Upper lobe of right lung (tissue), 1 donor: ENCODE measurements at places on chromosomes 3 and 15.

- DNase-seq, result no peak
Measured at GRCh38 chr3:10845839-10846656, 30.0 kb downstream of the SLC6A11 start.

DNA sequence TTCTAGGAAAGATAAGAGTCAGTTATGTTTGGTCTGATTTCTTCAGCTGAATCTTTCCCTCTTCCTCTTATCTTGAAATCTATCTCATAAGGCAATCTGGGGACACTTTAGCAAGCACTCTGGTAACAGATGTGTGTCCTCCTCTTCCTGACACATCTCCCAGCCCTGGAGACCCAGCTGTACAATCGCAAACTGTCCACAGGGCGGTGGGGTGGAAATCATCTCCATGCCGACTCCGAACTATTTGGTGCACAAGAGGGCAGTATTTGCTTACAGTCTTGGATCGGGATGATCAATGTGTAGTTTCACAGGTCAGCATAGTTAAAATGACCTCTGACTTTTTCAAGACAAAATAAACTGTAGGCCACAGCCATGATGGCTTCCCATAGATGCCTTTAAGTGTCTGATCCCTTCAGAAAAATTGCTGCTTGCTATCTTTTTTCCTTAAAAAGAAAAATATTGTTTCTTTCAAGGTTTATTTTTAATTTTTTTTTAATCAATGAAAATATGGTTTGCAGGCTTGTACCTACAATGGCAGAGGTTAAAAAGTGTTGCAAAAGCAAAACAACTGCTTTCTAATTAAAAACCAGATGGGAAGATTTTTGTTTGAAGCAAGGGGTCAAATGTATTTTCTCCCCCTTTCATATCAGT is 17.7 kb downstream of the EEFSEC start:
- DNase-seq, result no peak

DNA sequence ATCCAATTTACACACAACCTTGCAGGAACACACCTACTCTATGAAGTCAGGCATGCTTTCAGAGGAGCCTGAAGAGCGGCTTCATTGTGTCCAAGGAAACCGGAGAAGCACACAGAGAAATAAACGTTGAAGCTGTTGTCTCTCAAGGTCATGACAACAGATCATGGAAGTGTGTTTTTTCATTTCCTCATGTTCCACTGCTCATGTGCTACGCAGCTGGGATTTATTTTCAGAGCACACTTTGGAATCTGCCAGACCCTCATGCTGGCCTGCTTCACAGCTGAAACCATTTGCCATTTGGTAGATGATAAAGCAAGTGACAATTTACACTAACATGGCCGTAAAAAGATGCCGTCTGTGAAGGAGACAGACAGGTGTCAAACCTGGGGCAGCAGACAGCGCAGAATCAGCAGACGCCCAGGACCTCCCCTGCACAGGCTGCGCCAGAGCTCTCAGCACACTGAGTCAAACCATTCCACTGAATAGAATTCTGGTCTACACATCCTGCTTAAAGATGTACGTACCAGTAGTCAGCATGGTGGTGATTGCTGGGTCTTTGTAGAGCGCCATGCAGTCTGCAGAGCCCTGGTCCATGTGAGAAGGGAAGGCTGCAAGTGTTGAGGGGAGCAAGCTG is 99.3 kb downstream of the ARNT2 start:
- DNase-seq, result no peak

DNA sequence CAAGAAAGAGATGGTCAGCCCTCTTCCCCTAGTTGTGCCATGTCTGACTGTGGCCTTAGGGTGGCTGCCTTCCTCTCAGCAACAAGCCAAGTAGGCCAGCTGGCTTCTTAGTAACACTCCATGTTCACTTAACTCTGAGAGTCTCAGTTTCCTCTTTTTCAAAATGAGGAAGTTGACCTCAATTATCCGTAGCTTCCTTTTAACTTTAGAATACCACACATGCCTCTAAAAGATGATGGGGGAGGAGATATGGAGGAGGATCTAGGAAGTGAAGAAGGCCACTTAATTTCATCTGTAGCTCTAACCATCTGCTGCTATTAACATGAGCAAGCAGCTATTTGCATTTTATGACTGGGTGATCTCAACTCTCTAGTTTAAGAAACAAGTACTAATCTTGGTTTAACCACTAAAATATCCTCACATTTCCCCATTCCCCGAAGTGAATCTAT is 32.9 kb downstream of the CD200R1L start:
- DNase-seq, result no peak

DNA sequence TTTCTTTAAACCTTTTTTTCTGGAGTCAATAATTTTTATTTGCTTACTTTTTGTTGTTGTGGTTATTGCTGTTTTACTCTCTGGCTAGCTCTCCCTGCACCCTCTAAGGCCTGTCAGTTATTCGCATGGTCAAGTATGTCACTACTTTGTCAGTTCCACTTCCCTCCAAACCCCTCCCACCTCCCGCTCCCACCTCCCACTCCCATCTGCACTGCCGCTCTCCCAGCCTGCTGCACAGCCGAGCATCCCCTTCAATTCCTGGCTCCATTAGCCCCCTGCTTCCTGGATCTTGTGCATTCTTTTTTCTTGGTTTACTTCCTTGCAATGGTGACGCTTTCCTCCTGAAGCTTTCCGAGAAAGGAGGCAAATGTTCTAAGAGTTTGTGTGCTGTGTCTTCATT is 218.0 kb downstream of the XXYLT1 start:
- no peak for DNase-seq

DNA sequence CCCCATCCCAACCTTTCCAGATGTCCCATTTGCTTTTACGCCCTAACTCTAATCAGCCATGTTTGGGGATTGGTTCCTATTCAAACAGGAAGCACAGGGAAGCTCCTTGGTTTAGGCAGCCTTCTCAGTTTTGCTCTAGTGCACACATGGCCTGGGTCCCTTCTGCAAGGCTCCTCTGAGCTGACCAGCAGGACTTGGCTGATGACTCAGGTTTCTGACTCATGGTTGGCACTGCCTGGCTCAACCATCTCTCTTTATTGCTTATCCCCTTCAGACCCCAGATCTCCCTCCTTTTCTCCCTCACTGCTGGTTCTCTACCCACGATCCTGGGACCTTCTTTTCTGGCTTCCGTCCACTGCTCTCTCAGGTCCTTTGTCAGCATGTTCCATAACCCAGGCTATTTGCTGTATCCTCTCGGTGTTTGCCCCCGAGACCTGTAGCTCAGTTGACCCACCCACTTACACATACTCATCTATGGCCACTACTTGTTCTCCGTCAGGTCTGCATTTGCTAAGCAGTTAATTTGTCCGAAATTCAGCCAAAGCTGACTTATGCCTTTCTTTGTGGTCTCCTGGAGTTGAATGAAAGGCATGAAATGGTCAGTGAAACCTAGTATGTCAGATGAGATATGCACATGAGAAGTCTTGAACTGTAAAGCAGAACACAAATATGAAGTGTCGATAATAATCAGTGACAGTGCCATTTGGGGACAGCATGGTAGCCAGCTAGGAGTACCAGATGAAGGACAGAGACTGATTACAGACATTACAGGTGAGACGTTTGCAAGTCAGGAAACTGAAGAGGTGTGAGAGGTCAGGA is 323.5 kb upstream of the ROPN1 start:
- no peak for DNase-seq

- no peak for DNase-seq
Measured at GRCh38 chr15:62989366-62990055, 53.0 kb upstream of the TPM1 start.

DNA sequence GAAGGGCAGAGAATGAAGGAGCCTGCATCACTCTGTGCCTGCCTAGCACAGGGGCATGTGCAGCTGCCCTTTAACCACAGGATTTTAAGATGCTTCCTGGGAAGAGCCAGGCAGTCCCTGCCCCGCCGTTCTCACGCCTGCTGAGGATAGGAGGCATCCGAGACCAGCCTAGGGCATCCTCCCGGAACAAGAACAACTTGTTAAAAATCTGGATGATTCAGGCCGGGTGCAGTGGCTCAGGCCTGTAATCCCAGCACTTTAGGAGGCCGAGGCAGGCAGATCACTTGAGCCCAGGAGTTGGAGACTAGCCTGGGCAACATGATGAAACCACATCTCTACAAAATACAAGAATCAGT is 15.2 kb downstream of the NRROS start:
- peak; percentile 30 for DNase-seq

- DNase-seq, result peak; percentile 40
Measured at GRCh38 chr3:51703761-51704510, 2.9 kb upstream of the GRM2 start.

DNA sequence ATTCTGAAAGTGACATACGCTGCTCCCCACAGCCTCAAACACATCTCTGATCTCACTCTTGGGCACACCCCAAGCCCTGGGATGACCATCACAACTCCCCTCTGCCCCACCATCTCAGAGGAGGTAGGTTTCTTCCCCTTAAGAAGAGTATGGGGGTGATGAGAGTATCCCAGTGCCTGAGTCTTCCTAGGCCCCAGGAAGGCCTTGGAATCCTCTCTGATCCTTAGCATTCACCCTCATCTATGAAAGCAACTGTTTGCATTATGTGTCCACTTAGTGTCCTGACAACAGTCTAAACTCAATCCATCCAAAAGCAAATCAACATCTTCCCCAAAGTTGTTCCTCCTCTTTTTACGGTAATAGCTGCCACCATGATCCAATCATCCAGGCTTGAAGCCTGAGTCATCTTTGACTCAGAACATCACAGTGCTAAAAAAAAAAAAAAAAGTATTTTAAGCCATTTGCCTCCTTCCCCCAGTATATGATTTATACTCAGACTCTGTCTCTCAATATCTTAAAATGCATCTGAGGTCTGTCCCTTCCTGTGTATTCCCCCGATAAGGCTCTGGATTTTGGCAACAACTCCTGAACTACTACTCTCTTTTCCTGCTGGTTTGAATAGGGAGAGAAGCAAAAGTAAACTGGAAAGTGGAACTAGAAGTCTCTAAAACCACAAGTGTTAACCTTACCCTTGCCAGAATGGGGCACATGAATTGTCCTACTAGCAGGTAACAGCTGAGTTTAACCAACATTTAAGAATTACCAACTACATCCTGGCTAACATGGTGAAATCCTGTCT is 22.5 kb downstream of the POPDC2 start:
- DNase-seq, result no peak

DNA sequence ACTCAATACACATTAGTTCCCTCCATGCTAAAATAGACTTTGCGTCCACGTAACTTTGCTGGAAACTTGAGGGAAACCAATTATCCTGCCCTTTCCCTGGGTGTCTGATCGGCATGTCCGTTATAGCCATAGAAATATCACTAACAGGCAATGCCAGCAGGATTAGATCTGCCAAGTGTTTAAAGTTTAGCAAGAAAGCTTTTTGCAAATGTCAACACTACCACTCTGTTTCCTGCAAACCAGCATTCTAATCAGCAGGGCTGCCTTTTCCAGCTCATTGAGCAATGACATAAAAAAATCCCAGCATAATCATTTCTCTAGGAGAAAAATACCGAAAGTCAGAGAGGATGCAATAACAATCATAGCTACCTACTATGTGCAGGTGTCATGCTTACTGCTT is 60.9 kb downstream of the NOX5 start:
- no peak for DNase-seq

GRCh38 chr3:60650171-60650570 is 601.1 kb downstream of the FHIT start:
- no peak for DNase-seq

DNA sequence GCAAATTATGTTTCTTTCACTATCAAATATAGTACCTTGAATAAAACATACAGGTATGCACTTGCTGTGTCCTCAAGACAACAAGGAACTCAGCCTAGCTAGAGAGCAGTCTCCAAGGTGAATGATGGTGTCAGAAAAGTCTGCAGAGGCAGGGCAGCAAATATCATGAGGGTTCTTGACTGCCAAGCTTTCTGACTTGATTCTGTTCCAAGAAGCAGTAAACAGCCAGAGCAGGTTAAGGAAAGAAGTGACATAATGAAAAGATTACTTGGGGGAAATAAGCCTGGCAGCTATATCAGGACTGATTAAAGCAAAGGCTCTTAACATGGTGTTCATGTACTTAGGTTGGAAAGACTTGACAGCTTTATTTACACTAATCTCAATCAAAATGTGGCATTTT is 192.2 kb upstream of the GADL1 start:
- no peak for DNase-seq

DNA sequence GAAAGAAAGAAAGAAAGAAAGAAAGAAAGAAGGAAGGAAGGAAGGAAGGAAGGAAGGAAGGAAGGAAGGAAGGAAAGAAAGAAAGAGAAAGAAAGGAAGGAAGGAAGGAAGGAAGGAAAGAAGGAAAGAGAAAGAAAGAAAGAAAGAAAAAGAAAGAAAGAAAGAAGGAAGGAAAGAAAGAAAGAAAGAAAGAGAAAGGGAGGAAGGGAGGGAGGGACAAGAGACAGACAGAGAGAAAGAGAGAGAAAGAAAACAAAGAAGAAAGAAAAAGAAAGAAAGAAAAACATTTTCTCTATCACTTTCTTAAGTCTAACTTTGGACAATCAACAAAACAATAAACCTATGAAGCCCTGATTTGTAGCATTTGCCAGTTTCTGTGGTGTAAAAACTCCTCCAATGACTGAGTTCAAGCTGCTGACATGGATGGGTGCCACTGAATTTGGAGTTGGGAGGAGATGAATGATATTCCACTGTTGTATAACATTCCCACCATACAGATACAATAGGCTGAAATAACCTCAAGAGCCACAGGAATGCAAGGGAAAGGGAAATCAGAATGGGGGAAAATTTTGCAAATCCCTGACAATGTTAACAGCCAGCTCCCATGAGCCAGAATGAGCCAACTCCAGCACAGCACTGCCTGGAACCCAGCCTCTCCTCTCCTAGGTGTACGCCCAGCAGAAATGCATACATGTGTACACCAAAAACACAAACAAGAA is 15.0 kb upstream of the RTP3 start:
- no peak for DNase-seq

DNA sequence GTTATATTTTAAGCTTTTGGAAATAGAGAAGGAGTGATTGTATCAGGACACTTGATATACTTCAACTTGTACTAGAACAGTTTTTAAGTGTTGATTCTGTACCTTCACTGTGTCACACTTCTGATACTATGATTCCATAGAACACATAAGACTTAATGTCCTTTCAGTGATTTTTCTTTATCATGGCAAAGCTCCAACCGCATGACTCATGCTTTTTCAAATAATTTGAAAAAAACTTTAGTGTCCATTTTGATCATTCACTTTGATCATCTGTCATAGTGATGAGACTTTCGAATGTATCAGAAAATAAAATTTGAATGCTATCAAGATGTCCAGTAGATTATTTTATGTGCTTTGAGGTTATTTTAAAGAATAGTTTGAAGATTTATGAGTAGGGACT is 32.0 kb downstream of the AP4E1 start:
- no peak for DNase-seq

- DNase-seq, result no peak
Measured at GRCh38 chr3:13299531-13300155, 120.5 kb downstream of the NUP210 start.

DNA sequence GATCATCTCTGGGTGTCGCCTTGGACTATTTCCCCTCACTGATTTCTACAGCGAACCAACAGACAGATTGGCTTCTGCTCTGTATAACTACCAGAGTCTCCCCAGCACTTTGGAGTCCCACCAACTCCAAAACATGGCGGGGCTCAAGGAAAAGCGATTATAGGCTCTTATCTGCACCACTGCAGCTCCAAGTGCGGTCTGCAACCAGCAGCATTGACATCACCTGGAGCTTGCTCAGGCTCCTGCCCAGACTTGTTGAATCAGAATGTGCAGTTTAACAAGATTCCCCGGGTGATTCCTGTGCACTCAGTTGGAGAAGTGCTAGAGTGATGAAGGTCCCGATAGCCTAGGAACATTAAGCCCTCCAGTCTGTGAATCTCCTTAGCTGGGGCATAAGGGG is 9.0 kb downstream of the CCK start:
- no peak for DNase-seq
